ENCODE measurements at places on chromosomes 3 and 15. TPM values are rescaled to one million over a fixed set of nuclear protein-coding genes. Genes with fewer than 3 reads are reported as not detected.

MUC20 gene
- 20.2 TPM for polyA plus RNA-seq

CIDEC gene
- 1.7 TPM for polyA plus RNA-seq

SPATA12 gene
- 0.31 TPM for polyA plus RNA-seq

SNTN gene
- not detected for polyA plus RNA-seq

ROPN1 gene
- polyA plus RNA-seq, result not detected
